ENCODE measurements at places on chromosomes 16 and 17.

- no peak for DNase-seq
These were observed 96.2 kb downstream of the USP31 start for GRCh38 chr16:23052908-23053580.

DNA sequence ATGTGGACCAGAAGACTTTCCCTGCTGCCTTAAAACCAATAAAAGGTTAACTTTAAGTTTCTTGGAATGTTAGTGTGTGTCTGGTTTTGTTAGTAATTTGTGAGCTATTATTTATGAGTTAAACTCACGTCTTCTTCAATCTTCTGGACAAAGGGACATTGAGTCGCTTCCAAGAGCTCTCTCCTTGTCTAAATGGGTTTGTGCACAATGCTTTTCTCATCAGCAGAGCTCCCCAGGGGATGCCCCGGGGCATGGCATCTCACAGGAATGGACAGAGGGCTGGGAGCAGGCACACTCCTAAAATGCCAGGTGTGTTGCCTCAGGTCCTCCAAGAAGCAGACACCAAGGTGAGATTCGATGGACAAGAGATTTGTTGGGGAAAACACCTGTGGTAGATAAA is 90.5 kb downstream of the RGS9 start:
- DNase-seq, result no peak

GRCh38 chr17:29138971-29139691 is 41.1 kb downstream of the MYO18A start:
- DNase-seq, result no peak

DNA sequence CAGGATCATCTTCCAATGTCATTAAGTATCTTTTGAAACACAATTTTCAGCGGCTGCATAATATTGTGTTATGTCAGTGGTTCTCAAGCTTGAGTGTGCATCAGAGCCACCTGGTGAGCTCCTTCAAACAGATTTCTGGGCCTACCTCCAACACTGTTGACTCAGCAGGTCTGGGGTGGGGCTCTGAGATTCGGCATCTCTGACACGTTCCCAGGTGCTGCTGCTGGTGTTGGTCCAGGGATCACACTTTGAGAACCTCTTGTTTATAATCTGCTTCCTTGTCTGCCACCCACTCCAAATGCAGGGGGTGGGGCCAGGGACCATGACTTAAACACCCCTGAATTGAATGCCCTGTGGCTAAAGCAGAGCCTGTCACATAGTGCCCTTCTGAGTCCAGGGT is 73.8 kb upstream of the HNF1B start:
- peak; percentile 39 for DNase-seq

GRCh38 chr16:78763821-78764440 is 664.5 kb downstream of the WWOX start:
- no peak for DNase-seq

GRCh38 chr16:15735610-15736009 is 85.6 kb downstream of the NDE1 start:
- no peak for DNase-seq

DNA sequence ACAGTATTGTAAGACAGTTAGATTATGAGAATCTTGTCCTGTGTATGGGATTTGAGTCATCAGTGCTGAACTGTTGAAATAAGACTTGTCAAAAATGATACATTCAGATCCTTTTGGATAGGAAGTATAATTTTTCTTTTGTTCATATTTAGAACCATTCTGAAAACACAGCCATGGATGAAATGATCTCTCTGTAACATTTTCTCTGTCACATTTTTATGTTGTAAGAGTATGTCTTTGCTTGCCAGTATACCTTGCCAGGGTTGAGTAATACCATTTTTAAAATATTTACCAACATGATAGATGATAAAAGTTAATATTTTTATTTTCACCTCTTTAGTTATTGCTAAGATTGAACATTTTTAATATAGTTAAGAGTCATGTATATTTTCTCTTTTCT is 45.0 kb downstream of the NSRP1 start:
- DNase-seq, result no peak

DNA sequence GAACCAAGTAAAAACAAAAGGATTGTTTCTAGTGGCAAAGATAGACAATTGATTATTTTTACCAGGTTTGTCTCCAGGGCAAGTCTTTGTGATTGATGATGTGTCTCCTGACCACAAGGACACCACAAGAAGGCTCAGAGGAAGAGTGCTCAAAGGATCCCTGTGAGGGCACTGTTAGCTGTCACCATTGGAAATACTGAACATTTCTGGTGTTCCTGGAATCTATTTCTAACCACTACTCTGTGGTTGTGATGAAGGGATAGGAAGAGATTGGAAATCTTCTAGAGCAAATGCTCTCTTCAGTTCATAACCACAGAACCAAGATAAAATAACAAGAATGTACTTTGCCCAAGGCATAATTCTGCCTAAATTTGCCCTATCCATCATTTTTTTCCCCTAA is 15.3 kb downstream of the RNF43 start:
- no peak for DNase-seq

DNA sequence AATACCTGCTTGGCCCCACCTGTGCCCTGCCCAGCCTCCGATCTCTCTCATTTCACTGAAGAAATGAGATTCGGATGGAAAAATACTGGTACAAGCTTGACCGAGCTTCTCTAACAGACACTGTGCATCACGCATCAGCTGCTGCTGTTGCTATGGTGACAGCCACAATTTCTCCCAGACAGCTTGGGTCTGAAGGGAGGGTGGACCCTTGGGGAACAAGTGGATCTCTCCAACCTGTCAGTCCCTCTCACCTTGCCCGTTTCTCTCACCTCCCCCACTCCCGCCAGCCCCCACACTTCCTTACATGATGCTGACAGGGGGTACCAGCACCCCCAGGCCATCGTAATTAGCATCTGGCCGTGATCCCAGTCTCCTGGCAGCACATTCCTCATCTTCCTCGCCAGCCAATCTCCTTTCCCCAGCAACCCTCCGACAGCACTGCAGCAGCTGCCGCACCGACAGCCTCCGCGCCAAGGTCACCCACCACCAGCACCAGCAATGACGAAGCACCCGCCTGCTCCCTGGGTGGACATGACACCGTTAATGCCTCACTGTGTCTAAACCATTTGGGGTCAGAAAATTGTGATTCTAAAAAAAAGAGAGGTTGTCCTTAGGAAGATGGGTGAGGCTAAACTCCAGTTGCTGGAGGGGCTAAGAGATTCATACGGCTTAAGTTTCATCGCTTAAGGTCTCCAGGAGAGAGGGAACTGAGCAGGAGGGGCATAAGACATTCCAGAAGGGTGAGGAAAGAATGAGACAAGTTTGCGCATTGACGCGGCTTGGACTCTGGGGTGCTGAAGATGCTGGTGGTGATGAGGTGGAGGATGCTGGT is 58.6 kb upstream of the TNRC6A start:
- peak; percentile 24 for DNase-seq

DNA sequence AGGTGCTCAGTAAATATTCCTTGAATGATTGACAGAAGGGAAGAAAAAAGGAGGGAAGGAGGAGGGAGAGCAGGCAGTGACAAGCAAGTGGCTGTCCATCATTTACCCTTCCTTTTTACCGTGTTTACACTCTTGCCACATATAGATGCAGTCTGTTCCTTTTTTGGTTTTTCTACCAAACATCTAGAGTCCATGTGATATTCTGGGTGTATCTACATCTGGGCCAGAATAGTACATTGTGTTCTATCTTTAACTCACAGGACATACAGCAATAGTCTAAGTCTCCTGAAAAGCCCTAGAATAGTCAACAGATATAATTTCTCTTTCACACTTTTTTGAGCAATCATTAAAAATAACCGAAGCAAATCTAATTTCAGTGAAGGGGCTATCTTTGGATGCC is 33.5 kb downstream of the KCNJ2 start:
- DNase-seq, result no peak

DNA sequence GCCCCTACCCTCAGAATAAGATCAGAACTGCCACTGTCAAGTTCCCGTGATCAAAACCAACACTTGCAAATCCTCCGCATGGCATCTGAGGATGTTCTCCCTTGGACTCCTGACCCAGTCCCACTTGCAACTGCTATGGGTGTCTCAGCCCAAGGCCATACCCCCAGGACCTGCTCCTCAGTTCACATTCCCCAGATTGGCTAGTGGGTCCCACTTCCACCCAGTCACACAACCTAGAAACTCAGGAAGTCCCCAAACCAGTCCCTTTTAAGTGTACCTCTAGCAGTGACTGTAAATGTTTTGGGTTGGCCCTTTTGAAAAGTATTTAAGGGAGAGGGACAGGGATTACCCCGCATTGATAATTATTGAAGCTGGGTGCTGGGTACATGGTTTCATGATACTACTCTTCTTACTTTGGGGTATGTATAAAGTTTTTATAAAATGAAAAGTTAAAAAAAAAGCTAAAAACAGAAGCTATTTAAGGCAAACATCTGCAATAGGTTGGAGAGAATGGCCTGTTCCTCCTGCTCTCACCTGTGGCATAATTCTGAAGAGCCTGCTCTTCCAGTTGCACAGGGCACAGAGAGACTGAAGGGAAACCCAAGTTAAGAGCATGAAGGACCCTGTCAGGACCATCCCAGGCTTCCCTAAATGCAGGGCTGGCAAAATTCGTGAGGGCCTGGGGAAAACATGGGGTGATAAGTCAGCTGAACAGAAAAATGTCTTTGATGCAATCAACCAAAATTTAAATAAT is 42.5 kb downstream of the ERN1 start:
- DNase-seq, result no peak

DNA sequence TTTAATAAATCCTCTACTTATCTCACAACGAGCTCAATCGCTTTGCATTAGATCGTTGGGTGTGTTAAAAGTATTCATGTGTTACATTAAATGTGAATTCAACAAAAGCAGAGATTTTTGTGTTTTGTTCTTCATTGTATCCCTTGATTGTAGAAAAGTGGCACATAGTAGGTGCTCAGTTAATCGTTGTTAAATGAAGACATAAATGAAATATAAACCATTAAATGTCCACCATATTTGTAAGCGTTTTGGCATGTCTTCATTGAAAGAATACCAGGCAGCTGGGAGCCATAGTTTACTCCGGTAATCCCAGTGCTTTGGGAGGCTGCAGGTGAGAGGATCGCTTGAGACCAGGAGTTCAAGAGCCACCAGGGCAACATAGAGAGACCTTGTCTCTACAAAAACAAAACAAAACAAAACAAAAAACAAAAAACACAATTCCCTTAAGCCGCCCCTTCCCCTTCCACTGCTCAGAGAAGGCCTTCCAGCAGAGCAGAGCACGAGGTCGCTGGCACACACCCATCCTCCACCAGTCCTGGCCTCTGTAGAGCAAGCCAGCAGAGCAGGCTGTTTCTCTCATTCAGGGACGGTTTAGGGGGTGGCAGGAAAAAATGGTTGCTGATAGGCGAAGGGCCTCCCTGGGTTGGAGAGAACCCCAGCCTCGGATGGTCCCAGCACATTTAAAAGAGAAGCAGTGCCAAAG is 673 bp upstream of the CHD9 start:
- DNase-seq, result no peak

- DNase-seq, result no peak
These were observed 33.0 kb upstream of the GUCY2D start for GRCh38 chr17:7969433-7969832.

DNA sequence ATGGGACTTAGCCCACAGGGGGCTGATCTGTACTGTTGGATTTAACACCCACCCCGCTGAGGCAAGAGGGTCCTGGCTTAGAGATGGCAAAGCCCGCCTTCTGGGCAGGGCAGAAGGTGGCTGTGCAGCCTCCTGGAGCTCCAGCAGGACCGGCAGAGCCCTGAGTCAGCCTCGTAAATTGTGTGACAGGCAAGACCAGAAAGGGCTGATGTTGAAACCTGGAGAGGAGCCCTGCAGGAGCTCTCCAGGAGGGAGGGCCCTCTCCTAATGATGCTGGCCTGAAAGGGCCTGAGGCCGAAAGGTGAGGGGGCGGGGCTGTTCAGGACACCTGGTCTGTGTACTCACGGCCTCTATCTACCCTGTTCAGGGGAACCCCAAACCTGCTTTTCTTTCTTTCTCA is 22.5 kb upstream of the MYO15B start:
- DNase-seq, result no peak

DNA sequence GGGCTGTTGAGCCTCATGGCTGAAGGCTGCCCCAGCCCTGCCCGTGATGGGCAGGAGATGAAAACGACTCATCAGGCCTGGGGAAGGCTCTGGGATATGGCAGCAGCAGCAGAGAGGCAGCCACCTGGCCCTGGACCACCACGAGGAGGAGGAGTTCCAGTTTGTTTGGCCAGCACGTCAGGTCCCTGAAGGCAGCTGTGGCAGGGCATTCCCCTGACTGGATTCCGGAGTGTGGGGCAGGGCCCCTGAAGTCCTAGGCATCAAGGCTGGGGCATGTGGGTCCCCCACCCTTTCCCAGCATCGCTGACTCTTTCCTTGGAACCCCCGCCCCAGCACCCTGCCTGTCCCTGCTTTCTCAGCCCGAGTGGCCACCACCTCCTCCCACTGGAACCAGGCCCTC is 197.4 kb downstream of the ZNF423 start:
- DNase-seq, result no peak

GRCh38 chr16:3282730-3283542 is at the start of gene ZNF263:
Gene ZNF263, plus strand, starts transcription at chr16:3283491. Its CDS starts 328 bp downstream, at chr16:3283819.
- peak; percentile 97 for DNase-seq

DNA sequence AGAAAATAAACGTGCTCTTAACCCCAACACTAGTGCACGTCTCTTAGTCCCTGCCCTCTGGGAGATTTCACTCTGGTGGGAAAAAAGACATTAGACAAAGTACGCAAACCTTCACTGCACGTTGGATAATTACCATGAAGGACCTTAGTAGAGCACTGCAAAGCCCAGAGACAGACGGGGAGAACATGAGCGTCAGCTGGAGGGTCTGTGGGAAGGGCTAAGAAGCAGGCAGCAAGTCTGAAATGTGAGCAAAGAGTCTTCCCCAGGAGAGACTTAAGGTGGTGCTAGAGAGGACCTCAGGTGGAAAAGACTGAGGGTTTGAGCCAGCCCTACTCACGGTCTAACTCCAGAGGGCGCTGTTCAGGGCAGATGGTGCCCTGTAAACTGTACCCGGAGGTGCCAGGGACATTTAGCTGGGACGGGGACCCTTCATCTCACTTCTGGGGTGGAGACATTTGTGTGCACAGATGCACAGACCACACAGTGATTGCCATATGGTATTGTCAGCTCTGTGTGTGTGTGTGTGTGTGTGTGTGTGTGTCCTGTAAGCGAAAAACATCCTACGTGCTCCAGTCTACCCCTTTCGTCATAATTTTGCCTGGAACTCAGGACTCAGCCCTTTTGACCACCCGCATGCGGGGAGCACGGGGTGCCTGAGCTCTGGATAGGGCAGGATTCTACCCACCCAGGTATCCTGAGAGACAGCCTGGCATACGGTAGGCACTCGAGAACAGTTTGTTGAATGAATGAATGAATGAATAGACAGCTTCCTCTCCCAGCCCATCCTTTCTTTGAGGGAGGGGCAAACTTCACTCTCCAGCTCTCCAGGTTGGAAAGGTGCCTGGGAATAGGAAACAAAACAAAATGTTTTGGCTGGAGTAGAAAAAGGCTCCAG is 10.1 kb upstream of the STAC2 start:
- DNase-seq, result no peak

GRCh38 chr17:70517816-70518215 is 348.5 kb downstream of the KCNJ2 start:
- DNase-seq, result no peak

- DNase-seq, result no peak
These were observed 51.0 kb upstream of the PIRT start for GRCh38 chr17:10888858-10889257.

Measured in NCI-H187 (cell line).